NCI-H1105 treated with DMSO at 0.1 percent for 48 hours (cell line): ENCODE measurements at places on chromosomes 11 and 22.

DNA sequence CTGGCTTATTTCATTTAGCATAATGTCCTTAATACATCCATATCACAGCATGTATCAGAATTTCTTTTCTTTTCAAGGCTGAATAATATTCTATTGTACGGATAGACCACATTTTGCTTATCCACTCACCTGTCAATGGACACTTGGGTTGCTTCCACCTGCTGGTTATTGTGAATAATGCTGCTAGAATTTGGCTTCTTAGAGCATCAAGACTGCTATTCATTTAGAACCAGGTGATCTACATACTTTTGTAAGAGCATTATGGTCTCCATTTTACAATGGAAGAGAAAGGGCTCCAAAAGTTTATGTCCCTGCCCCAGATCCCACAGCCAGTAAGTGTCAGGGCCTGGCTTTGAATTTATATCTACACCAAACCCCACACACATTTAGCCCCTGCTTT lies 100.7 kb upstream of the CD82 start:
- DNase-seq, result peak; percentile 18

GRCh38 chr11:1776944-1777715 lies 13.4 kb upstream of the CTSD start:
- no peak for DNase-seq

- no peak for DNase-seq
These were observed 20.7 kb downstream of the DDX10 start for GRCh38 chr11:108685419-108686130.

- DNase-seq, result no peak
These were observed 2.2 kb downstream of the ZNF143 start for GRCh38 chr11:9462806-9463537.

DNA sequence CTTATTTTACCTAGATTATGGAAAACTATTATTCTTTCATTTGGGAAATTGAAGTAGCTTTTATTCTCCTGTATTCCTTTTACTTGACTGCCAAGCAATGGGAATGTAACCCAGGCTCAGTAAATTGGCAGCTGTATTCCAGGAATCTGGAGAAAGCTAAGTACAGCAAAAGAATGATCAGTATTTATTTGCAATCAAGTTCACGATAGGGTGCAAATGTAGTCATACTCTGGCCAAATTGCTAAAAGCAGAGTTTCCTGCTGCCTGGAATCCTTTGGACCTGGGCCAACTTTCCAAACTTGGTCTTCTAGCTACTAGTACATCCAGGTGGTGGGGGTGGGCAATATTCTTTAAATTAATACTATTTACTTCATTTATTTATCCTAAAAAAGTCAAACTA lies 286.0 kb upstream of the CTSC start:
- DNase-seq, result no peak

DNA sequence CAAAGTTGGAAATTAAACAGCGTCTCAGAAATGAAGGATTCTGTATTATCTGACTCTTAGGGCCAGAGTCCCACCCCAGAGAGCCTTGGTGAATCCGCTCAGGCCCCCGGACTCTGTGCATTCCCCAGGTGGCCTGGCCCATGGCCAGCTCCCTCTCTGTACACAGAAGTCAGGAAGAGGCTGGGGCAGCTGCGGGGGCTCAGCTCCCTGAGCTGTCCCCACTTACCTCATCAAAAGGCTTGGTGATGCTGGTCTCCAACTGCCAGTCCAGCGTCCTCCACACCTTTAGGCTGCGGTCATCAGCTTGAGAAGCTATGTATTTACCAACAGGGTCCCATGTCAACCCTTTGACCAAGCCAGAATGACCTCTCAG lies 35.0 kb downstream of the HIRA start:
- no peak for DNase-seq

DNA sequence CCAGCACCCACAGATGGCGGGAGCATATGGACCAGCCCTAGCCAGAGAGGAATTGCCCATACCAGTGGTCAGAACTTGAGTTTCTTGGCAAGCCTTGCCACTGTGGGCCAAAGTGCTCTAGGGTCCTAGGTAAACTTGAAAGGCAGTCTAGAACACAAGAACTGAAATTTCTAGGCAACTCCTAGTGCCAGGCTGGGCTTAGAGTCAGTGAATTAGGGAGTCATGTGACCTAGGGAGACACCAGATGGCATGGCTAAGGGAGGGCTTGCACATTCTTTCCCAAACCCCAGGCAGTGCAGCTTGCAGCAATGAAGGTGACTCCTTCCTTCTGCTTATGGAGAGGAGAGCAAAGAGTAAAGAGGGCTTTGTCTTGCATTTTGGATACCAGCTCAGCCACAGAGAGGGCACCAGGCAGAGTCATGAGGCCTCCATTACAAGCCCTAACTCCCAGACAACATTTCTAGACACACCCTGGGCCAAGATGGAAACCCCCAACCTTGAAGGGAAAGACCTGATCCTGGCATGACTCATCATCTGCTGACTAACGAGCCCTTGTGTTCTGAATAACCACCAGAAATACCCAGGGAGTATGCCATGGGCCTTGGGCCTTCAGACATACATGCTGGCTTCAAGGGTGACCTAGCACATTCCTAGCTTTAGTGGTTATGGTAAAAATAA lies 19.2 kb upstream of the OR56A3 start:
- no peak for DNase-seq
